ENCODE measurements at places on chromosomes 1 and 21.

DNA sequence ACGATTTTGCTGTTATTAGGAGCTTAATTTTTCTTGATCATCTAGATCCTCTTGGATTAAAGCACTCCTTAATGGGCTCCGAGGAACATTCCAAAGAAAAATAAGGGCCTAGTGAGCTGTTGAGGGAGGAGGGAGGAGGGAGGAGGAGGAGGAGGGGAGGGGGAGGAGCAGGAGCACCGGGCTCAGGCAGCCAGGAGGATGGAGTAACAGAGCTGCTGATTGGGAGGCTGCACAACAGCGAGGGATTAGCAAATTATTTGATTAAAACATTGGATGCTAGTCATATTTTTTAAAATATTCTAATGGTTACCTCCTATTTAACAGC is 302.1 kb upstream of the RRP15 start:
- no peak for DNase-seq

- DNase-seq, result no peak
These were observed 52.5 kb downstream of the CDC7 start for GRCh38 chr1:91553177-91553591.

DNA sequence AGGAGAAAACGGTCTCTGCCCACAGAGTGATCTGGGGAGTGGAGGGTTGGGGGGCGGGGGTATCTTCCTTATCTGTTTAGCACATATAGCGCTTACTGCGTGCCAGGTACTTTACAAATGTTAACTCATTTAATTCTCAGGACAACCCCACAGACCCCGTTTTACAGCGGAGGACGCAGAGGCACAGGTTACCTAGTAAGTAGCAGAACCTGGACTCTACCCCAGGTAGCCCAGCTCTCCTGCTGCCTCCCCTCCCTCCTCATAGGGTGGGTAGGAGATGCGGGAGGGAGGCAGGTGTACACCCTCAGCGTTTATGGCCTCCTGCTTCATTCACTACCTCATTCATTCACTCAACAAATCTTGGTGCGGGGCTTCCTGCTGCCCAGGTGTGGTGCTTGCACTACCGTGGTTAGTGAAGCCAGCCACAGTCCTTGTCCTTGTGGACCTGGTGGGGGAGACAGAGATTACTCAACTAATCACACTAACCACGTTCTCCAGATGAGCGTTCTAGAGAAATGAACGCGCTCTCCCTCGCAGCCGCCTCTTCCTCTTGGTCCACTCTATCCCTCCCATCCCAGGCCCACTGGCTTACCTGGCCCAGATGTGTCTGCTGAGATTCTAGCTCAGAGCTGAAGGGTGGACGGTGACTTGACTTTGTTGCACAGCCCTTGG is 102.0 kb downstream of the IER5 start:
- no peak for DNase-seq

DNA sequence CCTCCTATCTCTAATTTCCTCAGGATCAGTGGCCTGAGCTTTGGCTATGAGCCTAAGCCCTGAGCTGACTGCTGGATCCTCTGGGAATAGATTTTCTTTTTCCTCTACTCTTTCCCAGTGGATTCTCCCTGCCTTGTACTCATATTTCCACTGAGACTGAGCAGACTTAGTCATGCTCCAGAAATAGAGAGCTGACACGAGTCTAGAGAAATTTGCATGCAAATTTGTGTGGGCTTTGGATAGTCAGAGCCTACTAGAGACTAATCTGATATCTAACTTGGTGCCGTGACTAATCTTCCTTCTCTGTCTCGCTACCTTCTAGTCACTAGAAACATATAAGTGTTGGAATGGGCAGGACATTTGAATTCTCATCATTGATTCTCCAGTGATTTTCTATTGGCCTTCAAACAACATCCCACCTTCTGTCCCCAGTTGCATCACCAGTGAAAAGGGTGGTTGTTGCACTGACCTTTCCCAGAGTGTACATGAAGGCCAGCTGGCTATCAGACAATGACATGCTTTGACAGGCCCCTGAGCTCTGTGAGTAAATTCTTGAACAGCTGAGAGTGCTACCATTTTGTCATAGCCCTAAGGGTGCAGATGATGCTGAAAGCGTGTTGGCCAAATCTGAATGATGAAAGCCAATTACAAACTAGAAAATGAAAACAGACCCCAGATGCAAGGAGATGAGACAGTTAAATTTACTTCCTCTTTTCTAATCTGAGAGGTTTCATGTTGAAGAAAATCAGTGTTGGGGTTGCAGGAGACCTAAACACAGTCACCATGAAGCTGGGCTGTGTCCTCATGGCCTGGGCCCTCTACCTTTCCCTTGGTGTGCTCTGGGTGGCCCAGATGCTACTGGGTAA is at the start of gene FCRLA:
Gene FCRLA, plus strand, starts transcription at position 748 of the 866 bp plus-strand sequence. Its CDS starts 36 bp downstream, at position 784.
- DNase-seq, result no peak

DNA sequence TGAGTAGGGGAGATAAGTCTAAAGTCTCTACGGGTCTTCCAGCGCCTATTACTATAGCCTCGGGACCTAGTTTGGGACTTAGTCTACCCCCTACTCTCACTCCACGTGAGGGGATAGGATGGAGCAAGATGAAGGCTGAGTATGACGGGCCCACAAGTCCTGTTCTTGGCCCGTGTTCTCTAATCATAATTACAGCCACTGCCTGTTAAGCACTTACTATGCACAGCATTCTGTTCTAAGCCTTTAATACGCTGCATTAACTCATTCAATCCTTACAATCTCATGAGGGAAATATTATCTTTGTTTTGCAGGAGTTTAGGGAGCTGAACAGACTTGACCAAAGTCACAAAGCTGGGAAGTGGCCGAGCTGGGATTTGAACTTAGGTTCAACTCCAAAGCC is 23.9 kb upstream of the EPB41 start:
- no peak for DNase-seq

- DNase-seq, result no peak
These were observed 48.6 kb downstream of the INTS7 start for GRCh38 chr1:211986628-211987254.

DNA sequence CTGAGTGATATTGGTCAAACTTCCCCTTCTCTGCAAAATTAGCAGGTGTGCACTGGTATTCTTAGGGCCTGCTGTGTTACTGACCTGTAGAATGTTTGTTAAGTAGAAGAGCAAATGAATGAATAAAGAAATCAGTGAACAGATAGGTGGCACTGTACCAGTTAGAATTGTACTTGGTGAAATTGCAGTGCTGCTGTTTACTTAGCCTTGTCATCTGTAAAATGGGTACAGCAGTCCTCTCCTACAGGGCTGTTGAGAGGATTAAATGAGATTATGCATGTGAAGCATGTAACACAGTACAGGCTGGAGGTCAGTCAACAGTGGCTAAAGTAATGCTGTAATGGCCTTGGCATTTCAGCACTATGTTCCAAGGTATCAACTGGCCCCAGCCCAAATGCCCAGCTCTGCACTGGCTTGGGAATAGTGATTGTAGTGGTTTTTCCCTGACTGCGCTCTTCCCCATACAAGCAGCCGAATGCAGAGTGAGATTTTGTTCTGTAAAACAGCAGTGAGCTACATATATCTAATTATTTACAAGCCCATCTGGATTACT is 10.5 kb downstream of the VANGL1 start:
- no peak for DNase-seq

- no peak for DNase-seq
These were observed 232.6 kb downstream of the PCP4 start for GRCh38 chr21:40099809-40100208.

GRCh38 chr1:98468111-98468717 is 193.3 kb upstream of the SNX7 start:
- DNase-seq, result no peak

GRCh38 chr1:219505886-219506285 is 107.0 kb downstream of the ZC3H11B start:
- no peak for DNase-seq

- DNase-seq, result no peak
These were observed 1.9 kb downstream of the SAMD13 start for GRCh38 chr1:84303314-84303830.

DNA sequence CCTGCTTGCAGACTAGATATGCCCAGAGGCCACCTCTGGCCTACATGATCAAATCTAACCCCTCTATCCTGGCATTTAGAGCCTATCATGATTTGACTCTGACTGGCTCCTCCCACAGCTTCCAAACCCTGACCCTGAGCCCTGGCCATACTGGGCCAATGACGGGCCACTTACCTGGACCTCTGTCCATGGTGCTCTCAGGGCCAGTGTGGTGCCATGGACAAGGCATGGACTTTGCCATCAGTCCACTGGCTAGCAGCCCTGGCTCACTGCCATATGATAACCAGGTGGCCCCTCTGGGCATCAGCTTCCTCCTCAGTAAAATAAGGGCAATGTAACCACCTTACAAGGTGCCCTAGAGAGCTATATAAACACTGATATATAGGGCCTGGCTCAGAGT is 713.4 kb downstream of the PTPRU start:
- no peak for DNase-seq

GRCh38 chr1:41391834-41392527 is 30.7 kb downstream of the FOXO6 start:
- DNase-seq, result no peak

- DNase-seq, result no peak
These were observed 126.2 kb downstream of the SIK1 start for GRCh38 chr21:43300496-43301408.

DNA sequence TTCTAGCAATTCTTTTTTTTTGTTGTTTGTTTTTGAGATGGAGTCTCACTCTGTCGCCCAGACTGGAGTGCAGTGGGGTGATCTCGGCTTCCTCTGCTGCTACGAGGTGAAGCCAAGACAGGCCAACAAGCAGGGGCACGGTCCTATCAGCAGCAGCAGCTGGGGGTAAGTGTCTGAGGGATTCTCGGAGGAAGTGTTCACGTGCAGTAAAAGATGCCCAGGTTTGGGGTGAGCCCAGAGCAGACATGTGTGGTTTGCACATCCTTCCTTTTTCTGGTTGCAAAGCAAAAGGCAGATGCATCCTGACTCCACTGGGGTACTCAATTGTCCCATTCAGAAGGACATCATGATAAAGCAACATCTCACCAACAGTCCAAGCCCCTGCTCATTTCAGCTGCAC is 27.7 kb downstream of the PIGP start:
- no peak for DNase-seq

DNA sequence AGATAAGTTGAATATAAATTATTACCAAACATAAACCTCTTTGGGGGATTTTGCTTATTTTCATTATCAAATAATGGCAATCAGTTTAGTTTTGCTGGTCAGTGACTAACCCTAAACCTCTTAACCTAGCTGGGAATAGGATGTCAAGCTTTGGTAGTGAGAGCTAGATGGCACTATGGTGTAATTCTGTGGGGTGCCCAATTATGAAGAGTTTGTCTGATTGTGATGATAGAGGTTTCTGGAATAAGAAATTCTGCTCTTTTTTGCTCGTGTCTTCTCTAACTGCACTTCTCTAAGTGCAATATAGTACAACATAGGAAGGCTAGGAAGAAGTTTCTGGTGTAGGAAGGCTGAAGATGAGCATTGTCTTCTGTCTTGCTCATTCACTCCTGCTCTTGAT is 59.8 kb downstream of the XCL1 start:
- no peak for DNase-seq

GRCh38 chr1:231274119-231274825 is 33.3 kb downstream of the GNPAT start:
- no peak for DNase-seq

GRCh38 chr1:152906023-152906565 is 2.3 kb upstream of the IVL start:
- no peak for DNase-seq

DNA sequence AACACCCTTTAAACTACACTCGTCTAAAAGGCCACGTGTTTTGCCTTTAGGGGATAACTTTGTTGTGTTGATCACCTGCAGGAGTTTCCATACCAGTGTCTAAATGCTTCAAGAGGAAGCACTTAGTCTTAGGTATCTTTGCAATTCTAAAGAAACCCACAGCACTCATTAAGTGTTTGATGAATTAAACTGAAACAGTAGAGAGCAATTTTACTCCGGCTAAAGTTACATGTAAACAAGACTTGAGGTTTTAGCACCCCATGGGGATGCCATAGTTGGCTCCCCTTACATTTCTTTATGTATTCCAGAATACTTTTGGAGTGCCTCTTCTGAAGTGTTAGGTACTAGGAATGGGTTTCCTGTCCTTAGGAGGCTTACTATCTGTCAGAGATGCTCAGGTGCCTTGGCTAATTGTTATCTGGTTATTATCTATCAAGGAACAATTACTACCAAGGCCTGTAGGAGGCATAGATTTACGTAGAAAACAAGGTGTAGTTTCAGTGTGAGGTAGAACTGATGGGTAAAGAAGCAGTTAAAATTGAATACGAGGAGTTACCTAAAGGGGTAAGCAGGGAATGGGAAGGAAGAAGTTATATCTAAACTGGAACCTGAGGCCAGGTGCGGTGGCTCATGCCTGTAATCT is 176.8 kb upstream of the SAMSN1 start:
- DNase-seq, result no peak

GRCh38 chr1:41742219-41742618 is 176.5 kb downstream of the HIVEP3 start:
- no peak for DNase-seq

DNA sequence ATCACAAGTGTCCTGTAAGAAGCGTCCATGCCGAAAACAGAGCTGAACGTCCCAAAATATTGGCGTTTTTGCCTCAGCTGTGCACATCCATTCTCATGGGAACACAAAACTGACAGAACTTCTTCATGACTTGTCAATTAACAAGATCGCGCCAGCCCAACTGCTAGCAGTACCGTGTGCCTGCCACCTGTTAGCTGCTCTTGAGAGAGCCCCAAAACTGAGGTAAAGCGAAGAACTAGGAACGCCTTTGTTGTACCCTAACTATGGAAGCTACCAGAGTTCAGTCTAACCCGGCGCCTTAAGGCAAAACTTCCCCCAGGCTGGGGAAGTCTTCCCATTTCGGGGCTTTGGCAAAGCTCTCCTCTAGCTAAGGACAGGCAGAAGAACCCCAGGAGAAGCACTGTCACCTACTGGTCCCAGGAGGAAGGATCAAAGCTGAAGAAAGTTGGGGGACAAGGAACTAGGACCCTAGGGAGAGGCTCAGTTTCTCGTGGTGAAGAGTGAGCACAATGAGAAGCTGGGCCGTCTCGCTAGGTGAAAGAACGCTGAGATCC is 719 bp downstream of the EYA3 start:
- no peak for DNase-seq

GRCh38 chr1:187383366-187383765 is 554.6 kb downstream of the PLA2G4A start:
- no peak for DNase-seq

DNA sequence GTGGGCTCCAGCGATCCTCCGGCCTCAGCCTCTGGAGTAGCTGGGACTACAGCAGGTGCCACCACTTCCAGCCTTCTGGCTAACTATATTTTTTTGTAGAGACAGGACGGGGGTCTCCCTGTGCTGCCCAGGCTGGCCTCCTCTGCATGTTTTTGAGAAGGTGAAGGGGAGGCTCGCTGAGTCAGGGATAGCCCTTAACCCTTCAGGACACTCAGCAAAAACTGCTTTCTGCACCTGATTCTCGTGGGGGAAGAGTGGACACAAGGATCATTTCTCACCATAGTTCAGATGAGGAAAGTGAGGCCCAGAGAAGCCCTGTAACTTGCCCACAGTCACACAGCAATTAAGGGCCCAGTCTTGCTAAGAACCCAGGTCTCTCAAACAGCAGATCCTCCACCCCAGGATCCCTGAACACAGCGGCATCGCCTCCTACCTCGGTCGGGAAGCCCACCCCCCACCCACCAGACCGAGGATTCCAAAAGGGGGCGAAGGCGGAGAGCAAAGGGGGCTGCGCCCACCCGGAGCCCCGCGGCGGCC is 1.3 kb downstream of the FGR start:
- DNase-seq, result no peak

Measured in activated T-helper 1 cell treated with anti-CD3 and anti-CD28 coated beads, Interleukin-2, amount 50 U/mL, for 16 hours (primary cell).